CD4-positive, alpha-beta T cell treated with Interleukin-21 for 1 hour (primary cell): ENCODE measurements at places on chromosomes 2 and 18.

DNA sequence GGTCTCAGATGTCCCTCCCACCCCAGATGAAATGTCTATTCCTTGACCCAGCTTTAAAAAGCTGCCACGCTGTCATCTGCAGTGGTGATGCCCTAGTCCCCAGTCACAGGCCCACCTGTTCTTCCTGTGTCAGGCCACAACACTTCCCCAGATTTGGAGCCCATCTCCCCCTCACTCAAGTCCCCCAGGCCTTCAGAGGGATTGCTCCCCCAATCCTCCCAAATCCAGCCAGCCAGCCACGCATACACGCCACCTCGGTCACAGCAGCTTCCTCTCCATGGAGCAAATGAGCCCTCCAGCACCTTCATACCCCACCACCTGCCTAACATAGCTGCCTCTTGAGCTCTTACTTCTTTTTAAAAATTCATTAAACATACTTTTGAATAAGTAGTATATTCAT is 7.8 kb downstream of the ASTL start:
- peak; percentile 16 for DNase-seq

GRCh38 chr2:119419065-119419464 is 12.6 kb upstream of the TMEM37 start:
- DNase-seq: no peak

GRCh38 chr2:147976102-147976501 is 44.4 kb downstream of the ORC4 start:
- no peak for DNase-seq

GRCh38 chr18:8730080-8730827 is 24.9 kb downstream of the MTCL1 start:
- no peak for DNase-seq

GRCh38 chr2:239587841-239588240 is 187.0 kb upstream of the HDAC4 start:
- DNase-seq: no peak

DNA sequence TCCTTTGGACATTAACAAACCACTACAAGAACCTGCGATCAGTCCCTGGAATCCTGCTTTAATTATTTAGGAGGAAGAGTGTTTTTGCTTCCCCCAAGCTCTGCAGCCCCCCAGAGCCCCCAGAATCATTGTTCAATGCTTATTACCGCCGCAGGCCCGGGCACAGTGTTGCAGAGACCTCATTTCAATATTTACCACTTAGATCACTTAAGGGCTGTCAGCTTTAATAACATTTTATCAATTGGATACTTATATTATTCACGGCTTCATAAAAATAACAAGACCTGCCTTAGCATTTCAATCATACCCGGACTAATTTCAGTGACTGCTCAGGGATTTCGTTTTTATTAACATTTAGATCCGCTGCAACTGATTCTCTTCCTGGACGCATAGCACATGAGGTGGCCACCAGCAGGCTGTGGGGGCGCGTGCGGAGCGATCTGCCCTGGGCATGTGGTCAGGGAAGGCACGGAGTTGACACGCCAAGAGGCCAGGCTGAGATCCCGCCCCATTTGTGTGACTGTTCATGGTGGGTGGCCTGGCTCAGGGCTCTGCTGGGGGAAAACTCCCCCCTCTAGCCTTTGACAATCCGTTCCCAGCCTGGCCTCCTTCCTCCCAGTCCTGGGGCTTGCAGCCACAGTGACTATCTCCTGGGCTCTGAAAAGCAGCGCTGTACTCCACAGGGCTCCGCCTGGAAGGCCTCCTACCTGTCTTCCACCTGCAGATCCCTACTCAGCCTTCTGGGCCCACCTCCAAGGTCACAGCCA is 267.6 kb downstream of the SRBD1 start:
- no peak for DNase-seq

- no peak for DNase-seq
Measured at GRCh38 chr2:169173876-169174275, 104.5 kb downstream of the DHRS9 start.

DNA sequence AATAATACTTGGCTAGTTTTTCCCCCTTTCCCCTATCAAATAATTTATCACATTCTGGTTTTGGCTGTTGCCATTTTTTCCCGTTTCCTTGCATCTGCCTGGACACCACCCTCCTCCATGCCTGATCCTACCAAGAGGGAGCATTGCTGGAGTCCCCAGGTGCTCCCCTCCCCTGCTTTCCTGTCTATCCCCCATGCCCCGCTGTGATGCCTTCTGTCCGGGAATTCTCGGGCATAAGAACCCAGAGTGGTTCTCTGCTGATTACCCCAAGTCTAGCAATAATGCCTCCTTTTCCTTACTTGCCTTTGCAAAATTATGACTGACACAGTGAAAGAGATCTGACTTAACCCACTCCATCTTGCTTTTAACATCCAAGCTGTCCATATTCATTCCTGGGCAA is 248.0 kb upstream of the PXDN start:
- no peak for DNase-seq

GRCh38 chr2:42613281-42614064 is 45.0 kb downstream of the MTA3 start:
- no peak for DNase-seq

DNA sequence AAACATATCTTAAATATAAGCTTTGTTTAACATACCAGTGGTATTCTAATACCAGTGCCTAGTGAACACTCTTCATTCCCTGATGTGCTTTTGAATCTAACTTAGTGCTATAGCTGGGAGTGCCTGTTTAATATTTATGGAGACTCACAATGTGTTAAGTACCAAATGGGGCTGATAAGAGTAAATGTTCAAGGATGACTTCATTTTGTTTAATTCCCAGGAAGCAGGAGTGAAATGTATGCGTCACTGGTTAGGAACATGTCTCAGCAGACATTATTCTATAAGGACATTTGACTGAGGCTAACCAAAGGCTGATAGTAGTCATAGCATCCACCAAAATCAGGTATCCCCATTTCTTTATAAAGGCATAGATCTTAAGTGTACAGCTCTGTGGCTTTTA is 31.7 kb upstream of the LINC00305 start:
- DNase-seq: no peak

DNA sequence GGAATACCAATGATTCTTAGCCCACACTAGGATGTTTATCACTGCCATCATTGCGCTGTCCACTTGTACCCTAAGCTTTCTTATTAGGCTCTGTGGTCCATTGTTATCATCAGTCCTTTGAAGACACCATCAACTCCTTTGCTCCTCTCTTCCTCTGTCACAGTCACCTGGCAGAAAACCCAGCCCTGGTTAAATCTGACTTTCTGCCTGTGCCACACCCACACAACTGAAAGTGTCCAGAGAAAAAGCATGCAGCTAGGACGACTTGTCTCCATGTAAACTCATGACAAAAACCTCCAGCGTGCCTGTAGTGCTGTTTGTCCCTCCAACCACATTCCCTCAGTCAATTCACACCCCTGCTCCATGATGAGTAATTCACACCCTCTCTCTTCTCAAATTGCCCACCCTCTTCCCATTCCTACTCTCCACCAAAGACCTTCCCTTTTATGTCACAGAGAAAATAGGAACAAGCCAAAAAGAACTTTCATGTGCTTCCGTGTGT is 297.4 kb upstream of the MGAT5 start:
- no peak for DNase-seq

DNA sequence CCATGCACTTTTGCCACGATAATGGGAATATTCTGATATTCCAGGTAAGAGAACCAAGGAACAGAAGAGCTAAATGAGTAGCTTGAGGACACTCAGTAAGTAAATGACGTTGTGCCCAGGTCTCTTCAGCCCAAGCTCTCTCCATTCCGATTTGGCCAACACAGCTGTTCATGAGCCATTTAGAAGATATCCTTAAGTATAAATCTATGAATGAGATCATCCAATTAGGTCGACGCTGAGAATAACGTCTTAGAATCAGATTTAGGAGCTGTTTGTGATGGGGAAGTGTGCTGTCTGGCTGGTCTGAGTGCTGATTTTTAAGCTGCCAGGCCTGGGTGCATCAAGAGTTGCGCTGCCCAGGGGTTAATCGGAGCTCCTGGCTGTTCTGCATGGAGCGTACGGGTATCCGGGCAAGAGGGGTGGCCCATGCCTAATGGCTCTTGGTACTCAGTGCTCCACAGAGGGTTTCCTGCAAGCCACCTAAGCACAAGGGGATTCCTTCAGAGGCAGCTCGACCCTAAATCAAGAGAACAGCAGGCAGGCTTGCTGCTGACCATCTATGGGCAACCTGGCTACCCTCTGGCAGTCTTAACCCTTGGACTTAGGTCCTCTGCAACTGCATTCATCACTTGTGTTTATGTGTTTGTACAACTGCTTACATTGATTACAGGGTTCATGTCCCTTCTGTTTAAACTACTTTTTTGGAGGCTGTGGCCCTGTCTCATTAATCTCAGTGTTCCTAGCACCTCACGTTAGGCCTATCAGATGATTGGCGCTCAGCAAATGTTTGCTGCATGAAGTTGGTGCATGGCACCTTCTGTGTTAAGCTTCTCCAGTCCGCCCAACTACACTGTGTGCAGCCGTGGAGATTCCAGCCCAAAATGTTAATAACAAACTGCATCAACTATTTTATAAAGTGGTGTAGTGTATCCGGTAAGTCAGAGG is 31.9 kb downstream of the SOX11 start:
- no peak for DNase-seq

GRCh38 chr2:54818226-54818625 is 94.8 kb downstream of the EML6 start:
- no peak for DNase-seq

DNA sequence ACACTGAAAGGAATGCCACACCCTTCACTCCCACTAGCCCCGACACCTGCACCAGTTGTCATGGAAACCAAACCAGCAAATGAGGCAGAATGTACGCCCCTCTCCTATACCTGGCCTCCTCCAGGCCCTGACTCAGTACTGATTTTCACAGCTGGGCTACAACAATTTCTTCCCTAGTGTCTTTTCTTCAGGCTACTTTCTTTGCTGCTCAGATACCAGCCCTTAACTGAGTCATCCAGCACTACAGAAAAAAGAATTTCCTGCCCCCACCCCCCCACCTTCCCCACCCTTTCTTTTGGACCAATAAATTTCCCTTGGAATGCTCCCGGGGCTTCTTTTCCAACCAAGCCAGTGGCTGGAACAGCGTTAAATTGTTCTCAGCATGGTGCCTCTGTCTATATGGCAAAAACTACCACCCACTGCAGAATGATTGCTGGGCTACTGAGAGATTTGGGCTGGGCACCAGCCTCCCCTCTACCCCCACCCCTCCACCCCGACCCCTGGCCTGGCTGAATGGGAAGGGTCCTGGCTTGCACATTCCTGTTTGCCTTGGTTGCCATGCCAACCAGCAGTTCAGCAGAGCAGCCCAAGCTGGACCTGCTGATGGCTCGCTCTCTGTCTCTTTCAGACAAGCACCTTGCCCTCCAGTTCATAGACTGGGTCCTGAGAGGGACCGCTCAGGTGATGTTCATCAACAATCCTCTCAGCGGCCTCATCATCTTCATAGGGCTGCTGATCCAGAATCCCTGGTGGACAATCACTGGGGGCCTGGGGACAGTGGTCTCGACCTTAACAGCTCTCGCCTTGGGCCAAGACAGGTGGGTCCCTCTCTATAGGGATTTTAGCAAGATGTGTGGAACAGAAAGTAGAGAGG is 11.3 kb downstream of the SLC14A2 start:
- no peak for DNase-seq

DNA sequence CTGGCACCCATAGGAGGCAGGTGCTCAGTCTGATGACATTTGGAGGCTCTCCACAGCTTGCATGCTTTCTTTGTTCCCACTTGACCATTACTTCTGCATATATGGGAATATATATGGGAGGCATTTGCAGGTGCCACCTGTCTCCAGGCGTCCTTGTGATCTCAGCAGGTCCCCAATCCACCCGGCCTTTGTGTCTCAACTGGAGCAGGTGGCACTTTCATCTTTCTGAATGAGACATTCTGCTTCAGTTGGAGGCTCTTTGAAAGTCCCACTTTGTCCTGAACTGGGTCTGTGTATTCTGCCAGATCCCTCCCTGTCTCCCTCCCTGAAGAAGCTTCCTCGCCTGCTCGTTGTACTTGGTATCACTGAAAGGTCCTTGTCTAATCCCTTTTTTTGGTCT is 318.1 kb upstream of the EPAS1 start:
- DNase-seq: no peak

DNA sequence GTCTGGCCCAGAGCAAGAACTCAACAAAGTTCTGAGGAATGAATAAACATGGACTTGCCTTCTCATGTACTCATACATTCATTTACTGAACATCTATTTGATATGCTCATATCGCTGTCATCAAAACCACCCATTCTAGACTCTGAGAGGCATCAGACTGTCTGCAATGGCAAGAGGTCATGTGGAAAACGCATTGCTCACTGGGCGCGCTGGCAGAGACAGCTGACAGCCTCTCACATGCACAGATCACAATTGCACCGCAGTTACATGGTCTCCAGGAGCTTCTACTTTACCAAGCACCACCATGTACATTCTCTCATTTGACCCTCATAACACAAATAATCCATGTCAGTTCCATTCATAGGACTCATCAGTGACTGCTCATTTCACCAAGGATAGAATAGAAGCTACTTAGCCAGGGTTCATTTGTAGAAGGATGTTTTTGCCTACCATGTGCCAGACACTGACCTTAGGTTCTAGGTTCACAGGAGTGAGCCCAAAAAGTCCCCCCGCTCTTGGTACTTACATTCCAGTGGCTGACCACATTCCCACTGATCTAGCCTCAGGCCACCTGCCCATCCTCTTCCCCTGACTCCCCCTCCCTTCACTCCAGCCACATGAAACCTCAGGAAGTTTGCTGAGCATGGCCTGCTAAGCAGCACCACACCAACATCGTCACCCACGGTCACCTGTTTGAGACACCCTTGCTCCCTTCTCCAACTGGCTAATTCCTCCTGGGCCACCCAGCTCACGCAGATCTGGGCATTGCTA is 6.1 kb downstream of the FAM124B start:
- no peak for DNase-seq

DNA sequence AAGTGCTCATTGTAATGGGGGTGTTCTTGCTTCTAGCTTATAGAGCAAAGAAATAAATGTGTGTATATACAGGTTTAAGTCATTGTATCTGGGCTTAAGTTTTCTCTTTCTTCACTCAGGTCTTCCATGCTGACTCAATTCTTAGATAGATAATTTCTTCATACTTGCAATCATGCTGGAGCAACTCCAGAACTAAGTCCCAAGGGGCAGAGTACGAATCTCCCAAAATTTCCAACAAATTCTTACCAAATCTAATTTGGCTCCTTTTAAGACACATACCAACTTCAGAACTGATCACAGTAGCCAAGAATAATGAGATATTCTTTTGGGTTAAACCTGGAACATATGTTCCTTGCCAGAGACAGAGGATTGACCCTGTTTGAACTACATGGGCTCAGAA is 4.3 kb upstream of the SPAG16 start:
- DNase-seq: no peak
